Uterus (tissue), 4 donors: ENCODE measurements at places on chromosomes 3 and 15. TPM values are rescaled to one million over a fixed set of nuclear protein-coding genes. Genes with fewer than 3 reads are reported as not detected.

The GOLGA8J gene
- not detected for total RNA-seq

The IQCF5 gene
- total RNA-seq, result not detected

The PIGZ gene
- 3.3 TPM for total RNA-seq

The ACKR2 gene
- total RNA-seq, result 8.7 TPM

The ACOX2 gene
- total RNA-seq, result 18.2 TPM

The CPNE4 gene
- not detected for total RNA-seq

The SOX14 gene
- total RNA-seq, result not detected

DNA sequence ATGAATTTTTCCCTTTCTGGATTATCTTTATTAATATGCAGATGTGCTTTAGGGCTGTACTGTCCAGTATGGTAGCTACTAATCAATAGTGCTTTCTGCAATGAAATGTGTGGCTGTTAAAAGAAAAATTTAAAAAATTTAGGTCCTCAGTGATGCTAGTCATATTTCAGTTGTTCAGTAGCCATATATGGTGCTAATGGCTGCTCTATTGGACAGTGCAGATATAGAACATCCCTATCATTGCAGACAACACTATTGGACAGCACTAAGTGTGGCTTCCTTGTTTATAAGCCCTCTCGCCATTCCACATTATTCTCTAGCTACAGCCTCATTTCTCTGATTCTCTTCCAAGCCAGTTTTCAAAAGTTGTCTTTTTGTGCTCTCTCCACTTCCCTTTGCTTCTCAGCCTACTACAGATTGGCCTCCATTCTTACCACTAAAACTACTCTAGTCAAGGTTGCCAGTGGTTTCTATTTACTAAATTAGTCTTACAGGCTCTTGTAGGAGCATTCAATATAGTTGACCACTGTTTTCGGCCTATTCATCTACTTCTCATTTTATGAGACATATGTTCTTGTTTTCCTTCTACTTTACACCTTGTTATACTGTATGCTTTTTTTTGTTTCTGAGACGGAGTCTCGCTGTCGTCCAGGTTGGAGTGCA, 9.5 kb downstream of the MAPK6 start:
- H3K4me3 ChIP-seq, result no peak overlapping the region
- H3K36me3 ChIP-seq, result no peaks in the 10 kb centered on the region
- H3K27ac ChIP-seq, result no peak overlapping the region

DNA sequence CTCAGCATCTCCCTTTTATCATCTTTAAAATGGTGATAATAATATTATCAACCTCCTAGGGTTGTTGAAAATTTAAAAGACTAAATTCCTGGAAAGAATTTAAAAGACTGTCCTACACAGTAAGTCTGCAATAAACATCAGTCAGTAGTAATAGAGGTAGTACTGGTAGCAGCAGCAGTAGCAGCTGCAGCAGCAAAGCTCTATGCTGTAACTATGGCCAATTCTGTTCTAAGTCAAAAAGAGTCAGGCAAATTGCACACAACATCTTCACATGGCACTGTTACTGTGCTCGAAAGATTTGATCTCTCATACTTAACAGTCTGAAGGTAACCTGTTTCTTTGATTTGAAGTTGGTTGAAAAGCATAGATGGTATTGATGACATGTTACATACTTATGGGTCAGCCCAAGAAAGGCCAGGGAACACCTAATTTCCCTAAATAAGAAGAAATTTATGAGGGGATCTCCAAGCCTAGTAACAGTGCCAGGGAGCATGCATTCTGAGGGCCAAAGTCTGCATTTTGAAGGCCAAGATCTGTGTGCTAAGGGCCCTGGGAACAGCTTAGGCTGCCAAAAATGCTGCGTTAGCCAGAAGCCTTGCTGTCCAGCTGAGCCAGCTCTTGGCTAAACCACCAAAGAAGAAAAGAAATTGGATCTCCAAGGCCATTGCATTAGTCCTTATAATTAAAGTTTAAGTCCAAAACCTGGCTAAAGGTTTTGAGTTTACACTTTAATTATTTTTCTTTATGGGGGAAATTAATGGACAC, 68.2 kb downstream of the SIDT1 start:
- DNase-seq, result peak; percentile 16
- no peak overlapping the region for H3K27ac ChIP-seq
- no peaks in the 10 kb centered on the region for H3K4me1 ChIP-seq
- H3K36me3 ChIP-seq, result no peaks in the 10 kb centered on the region
- H3K4me3 ChIP-seq, result no peak overlapping the region

- no peaks in the 10 kb centered on the region for H3K36me3 ChIP-seq
- H3K4me1 ChIP-seq, result peaks cover 10% of the 10 kb centered on the region
- no peak for DNase-seq
- H3K4me3 ChIP-seq, result no peak overlapping the region
- H3K27ac ChIP-seq, result peak overlapping the region; percentile 60
Measured at GRCh38 chr15:52102463-52102862, 10.1 kb downstream of the BCL2L10 start.

- no peaks in the 10 kb centered on the region for H3K27me3 ChIP-seq
- no peaks in the 10 kb centered on the region for H3K36me3 ChIP-seq
Measured at GRCh38 chr3:74861211-74861610, 246.8 kb upstream of the CNTN3 start.

GRCh38 chr3:13544293-13544831, 4.6 kb upstream of the FBLN2 start:
- H3K36me3 ChIP-seq, result no peaks in the 10 kb centered on the region
- no peak overlapping the region for H3K4me3 ChIP-seq
- no peak for DNase-seq
- no peaks in the 10 kb centered on the region for H3K27me3 ChIP-seq
- H3K27ac ChIP-seq, result peak overlapping the region; percentile 53
- no peaks in the 10 kb centered on the region for H3K4me1 ChIP-seq

- H3K27ac ChIP-seq, result no peak overlapping the region
- H3K4me3 ChIP-seq, result no peak overlapping the region
- no peaks in the 10 kb centered on the region for H3K36me3 ChIP-seq
Measured at GRCh38 chr3:36011791-36012190, 368.5 kb upstream of the STAC start.

- H3K27me3 ChIP-seq, result no peaks in the 10 kb centered on the region
- DNase-seq, result no peak
- no peaks in the 10 kb centered on the region for H3K4me1 ChIP-seq
- H3K4me3 ChIP-seq, result no peak overlapping the region
- no peaks in the 10 kb centered on the region for H3K36me3 ChIP-seq
Measured at GRCh38 chr15:75644376-75644775, 3.3 kb upstream of the SNX33 start.

DNA sequence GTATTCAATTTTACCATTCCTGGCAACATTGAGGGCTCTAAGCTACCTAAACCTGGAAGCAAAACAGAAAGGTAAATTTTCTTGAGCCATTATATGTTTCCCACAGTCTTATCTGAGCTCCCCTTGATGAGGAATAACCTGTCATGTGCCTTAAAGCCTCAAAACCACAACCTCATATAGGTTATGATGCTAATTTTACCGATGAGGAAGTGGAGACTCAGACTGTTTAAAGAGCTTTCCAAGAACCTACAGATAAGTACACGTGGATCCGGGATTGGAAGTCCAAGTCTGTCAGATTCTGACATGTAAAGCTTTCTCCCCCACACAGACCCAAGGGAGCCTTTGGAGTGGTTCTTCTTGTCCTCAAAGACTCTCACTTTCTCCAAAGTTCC, 140.5 kb downstream of the SEMA6D start:
- no peak for DNase-seq
- no peaks in the 10 kb centered on the region for H3K36me3 ChIP-seq
- no peak overlapping the region for H3K4me3 ChIP-seq
